ENCODE measurements at places on chromosomes 3 and 15.

DNA sequence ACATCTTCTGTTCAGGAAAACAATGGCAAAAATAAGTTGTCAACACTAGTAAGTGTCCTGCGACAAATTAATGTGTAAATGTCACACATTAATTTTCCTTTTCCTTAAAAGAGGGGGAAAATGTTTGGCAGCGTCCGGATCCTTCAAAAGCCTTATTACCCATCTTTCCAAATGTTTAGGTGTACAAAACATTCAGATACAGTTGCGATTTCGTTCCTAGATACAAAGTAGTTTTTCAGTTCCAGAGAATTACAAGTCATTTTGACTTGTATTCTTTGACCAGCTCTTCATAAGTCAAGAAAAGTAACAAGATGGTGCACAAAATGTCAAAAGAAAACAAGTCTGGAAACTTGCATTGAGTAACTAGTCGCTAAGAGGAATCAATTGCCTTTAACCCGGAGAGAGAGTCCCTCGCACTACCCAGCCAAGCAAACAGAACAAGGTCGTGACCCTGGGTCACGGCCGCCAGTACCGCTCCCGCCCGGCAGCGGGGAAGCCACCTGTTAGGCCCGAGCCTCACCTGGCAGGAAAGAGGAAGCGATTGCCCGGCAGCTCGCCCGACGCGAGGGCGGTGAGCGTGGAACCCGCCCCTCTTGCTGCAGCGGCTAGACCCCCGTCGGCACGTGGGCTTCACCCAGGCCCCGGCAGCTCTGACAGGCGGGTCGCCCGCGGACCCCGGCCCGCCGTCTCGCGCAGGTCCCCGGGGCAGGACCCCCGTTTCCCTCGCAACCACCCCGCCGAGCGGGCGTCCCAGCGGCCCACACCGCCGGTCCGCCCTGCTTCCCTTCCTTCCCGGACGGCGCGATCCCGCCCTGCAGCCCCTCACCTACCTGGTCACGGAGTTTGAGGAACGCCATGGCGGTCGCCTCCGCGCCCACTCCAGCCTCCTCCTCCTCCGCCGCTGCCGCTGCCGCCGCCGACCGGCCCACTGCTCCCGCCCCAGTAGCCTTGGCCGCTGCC is 61.0 kb upstream of the ANKRD28 start:
- peaks cover 3% of the 10 kb centered on the region for H3K36me3 ChIP-seq
- H3K4me3 ChIP-seq = peak overlapping the region; percentile 99
- H3K4me1 ChIP-seq = peaks cover 41% of the 10 kb centered on the region
- no peaks in the 10 kb centered on the region for H3K27me3 ChIP-seq
- DNase-seq = peak; percentile 79

GRCh38 chr15:63968700-63969099 is 77.6 kb downstream of the DAPK2 start:
- no peaks in the 10 kb centered on the region for H3K27me3 ChIP-seq
- H3K36me3 ChIP-seq = peaks cover 2% of the 10 kb centered on the region
- H3K27ac ChIP-seq = peak overlapping the region; percentile 8
- DNase-seq = no peak
- no peak overlapping the region for H3K4me3 ChIP-seq
- H3K4me1 ChIP-seq = peaks cover 42% of the 10 kb centered on the region

GRCh38 chr3:72127224-72127612 is 342.3 kb upstream of the PROK2 start:
- peaks cover 25% of the 10 kb centered on the region for H3K4me1 ChIP-seq
- H3K27ac ChIP-seq = no peak overlapping the region
- DNase-seq = no peak
- H3K36me3 ChIP-seq = no peaks in the 10 kb centered on the region

GRCh38 chr3:27927882-27928281 is 205.8 kb upstream of the EOMES start:
- H3K27ac ChIP-seq = peak overlapping the region; percentile 91
- H3K27me3 ChIP-seq = no peaks in the 10 kb centered on the region
- DNase-seq = no peak

DNA sequence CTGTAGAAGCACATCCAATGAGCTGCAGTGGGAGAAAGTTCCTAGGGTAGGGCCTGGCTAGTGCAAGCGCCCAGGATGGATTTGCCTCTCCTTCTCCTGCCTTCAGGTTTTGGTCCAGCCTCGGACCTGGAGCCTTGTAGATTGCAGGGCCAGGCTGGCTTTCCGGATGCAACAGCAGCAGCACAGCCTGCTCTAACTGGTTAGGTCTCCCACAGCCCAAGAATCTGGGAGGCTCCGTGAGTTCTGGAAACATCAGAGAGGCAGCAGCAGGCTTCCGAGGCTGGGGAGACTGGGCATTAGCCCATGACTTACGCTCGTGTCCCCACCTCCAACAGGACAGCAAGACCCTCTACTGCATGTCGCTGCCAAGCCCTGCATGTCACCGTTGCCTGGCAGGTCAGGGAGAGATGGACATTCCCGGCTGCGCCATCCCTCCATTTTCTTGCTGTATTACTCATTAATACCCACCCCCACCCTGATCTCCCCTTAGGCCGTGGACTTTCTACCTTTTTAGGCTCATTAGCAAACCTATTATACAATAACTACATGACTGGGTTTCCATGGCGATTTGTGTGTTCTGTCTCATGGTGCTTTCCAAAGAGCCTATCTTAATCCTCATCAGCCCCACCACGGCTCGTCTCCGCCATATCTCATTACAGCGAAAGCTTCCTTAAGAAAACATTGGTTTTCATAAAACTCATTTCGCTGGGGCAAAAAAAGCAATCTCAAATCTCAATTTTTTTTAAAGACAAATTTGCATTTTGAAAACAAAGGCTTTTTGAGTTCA is 40.9 kb upstream of the RGMA start:
- no peaks in the 10 kb centered on the region for H3K4me1 ChIP-seq
- H3K4me3 ChIP-seq = no peak overlapping the region
- H3K36me3 ChIP-seq = no peaks in the 10 kb centered on the region
- no peak overlapping the region for H3K27ac ChIP-seq

DNA sequence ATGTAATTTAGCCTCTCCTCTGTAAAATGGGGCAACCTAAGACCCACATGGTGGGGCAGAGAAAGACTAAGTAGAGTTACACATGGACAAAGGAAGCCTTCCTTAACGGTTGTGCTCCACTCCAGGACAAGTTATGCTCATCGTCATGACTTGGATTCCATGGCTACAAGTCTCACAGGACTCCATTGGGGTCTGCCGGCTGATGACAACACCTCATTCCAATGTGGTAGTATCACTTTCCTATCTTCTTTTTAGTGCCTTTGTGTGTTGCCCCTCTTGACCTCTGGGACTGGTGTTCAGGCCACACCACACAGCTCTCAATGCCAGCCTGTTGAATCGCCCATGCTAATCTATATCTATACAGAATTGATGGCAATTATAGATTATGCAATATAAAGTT is 181.3 kb upstream of the WNT5A start:
- no peak for DNase-seq
- no peak overlapping the region for H3K4me3 ChIP-seq
- peaks cover 19% of the 10 kb centered on the region for H3K4me1 ChIP-seq
- no peak overlapping the region for H3K27ac ChIP-seq
- H3K36me3 ChIP-seq = peaks cover 2% of the 10 kb centered on the region
- H3K27me3 ChIP-seq = no peaks in the 10 kb centered on the region
